ENCODE measurements at places on chromosomes 3 and 15.
A peak's percentile ranks its signal among the peaks of the same experiment; 100 is the strongest.

GRCh38 chr15:78650022-78650421 is 9.0 kb upstream of the CHRNB4 start:
- no peak for DNase-seq

DNA sequence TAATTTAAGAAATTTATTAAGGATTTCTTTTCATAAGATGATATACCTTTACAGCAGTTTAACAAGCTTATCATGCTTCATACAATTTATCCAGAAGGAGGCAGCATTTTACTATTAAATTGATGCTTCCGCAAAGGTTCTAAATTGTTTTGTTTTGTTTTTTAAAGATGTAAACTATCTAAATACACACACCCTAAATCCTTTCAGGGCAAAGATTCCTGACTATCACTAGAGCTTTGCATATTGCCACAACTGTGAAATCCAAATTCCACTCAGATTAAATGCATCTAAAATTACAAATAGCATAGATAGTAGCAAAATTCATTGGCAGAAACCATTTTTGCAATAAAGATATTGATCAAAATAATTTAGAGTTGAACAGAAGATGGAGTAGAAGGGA is 44.5 kb upstream of the CCNL1 start:
- DNase-seq = peak; percentile 64

DNA sequence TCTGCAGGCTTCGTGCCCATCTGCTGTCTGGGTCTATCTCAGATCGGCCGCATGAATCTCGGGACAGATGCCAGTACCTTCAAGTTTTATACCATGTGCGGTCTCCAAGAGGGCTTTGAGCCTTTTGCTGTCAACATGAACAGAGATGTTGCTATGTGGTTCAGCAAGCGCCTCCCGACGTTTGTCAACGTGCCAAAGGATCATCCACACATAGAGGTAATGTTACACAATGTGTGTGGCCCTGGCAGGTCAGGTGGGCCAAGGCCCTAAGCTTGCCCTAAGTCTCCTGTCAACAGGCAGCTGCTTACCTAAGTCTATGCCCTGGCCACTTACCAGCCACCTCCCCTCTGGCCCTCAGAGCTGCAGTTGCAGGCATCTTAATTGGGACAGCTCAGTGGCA is 324.0 kb upstream of the CHRM5 start:
- DNase-seq = no peak

- peak; percentile 86 for DNase-seq
Observed at GRCh38 chr15:80317389-80318182, 65.6 kb upstream of the CTXND1 start.

GRCh38 chr3:40920041-40920440 is 279.3 kb upstream of the CTNNB1 start:
- no peak for DNase-seq

GRCh38 chr15:41258750-41259471 is 27.8 kb downstream of the CHP1 start:
- DNase-seq = no peak

DNA sequence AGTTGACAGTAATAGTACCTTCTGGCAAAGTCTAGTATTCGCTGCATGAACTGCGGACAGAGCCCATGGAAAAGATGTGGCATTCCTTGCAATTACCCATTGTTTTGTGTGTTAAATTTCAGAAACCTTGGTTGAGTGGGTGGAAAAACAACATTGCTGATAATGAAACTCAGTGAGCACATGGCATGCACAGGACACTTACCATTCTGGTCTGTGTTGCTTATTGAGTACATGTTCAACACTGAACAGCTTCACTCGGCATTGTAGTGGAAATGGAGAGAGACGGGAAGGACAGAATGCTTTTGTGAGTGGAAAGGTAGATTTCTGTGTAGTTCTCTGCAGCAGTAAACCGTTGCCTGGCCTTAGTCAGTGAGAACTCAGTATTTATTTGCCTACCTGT is 165.3 kb downstream of the FNDC3B start:
- no peak for DNase-seq

DNA sequence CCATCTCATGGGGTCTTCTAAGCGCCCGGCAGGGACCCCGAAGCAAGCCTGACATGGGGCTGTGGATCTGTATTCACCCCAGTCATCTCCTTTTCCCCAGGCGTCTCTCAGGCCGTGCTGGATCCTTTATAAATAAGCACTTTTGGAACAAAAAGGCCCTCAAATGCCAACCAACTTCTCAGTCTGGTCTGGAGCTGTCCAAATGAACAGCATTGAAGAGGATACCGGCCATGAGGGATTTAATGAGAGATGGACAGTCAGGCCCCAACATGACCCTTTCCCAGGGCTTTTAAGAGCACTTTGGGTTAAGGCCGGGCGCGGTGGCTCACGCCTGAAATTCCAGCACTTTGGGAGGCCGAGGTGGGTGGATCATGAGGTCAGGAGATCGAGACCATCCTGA is 89.2 kb upstream of the SPATA12 start:
- no peak for DNase-seq
